ENCODE measurements at places on chromosomes 7 and 10.

DNA sequence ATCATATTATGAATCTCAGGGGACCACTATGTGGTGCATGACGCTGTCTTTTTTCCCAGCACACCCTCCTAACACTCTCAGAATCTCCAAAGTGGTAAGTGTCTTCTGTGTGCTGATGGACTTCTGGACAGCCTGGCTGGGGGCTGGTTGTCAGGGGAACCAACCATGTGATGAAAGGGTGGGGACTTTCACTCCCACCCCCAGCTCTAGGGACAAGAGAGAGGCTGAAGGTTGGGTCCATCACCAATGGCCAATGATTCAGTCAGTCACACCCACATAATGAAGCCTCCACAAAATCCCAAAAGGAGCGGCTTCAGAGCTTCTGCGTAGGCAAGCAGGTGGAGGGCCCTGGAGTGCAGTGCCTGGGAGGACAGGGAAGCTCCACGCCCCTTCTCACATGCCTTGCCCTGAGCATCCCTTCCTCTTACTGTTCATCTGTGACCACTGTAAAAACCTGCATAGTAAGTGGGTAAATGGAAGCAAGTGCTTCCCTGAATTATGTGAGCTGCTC, 44.6 kb downstream of the RASGEF1A start:
- no peak for DNase-seq

DNA sequence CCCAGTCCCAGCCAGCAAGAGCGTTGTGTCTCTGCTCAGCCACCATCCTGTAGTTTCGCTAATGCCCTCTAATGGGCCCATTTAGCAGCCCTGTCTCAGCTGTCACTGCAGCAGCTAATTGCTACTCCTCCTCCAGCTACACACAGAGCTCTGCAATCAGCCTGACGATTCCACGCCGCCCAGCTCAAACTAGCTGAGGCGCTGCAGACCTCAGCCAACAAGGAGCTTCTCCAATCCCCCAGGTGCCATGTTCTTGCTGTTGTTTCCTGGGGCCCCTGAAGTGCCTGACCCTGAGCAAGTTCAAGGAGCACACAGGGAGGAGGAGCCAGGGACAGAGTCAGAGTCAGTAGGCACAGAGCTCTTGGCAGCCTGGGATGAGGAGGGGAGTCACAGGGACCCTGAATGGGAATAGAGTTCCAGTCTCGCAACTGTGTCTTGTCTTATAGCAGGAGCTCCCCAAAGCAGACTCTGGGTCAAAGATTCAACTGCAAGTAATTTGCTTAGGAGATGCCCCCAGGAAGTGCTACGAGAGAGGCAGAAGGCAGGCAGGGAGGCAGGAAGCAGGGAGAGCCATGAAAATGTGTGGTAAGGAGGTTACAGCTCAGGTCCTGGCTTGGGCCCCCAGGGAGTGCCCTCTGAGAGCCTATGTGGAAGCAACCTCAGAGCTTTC, 135.8 kb upstream of the UNC5B start:
- DNase-seq, result peak; percentile 29

GRCh38 chr7:2110610-2111396, 121.9 kb downstream of the MAD1L1 start:
- DNase-seq, result no peak

GRCh38 chr7:112556633-112557032, 75.8 kb downstream of the LSMEM1 start:
- no peak for DNase-seq

- no peak for DNase-seq
Measured at GRCh38 chr7:128059143-128059988, 28.1 kb upstream of the LRRC4 start.

- DNase-seq, result no peak
Measured at GRCh38 chr7:132778761-132779160, 202.5 kb upstream of the PLXNA4 start.

DNA sequence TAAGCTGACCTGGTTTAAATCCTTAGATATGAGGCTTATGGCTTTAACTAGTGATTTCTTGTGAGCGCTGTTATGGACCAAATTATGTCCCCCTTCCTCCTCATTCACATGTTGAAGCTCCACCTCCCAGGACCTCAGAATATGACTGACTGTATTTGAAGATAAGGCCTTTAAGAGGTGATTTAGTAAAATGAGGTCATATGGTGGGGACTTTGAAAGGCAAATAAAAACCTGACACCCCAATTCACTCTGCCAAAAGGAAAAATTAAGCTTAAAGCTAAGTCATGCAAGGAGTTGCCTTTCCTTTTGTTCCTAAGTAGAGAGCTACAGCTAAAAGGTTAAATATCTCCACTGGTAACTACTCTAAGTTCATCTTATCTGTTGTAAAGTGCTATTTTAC, 36.4 kb upstream of the FIGNL1 start:
- no peak for DNase-seq

DNA sequence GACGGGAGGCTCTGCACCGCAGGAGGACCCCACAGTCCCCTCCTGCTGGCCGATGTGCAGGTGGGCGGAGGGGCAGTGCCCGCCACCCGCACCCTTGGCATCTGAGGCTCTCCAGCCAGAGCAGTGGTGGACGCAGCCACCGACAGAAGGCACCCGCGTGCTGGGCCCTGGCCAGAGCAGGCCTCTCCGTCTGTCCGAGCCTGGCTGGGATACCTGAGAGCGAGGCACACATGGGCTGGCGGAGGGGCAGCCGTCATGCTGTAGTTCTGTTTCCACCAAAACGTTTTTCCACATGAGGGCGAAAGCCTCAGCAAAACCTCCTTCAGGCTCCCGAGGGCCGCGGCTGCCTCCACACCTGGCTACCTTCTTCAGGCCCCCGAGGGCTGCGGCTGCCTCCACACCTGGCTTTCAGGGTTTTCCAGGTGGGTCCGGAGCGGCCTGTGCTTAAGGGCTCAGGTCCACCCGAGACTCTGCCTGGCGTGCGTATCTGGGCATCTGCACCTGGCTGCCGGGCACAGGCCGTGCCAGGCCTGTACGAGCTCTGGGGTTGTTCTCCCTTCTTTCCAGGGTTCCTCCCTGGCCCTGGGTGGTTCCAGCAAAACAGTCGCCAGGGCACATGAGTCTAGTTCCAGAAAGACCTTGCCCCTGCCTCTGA, 115.5 kb downstream of the INPP5A start:
- DNase-seq, result no peak

- DNase-seq, result no peak
Measured at GRCh38 chr10:90969121-90969534, 48.2 kb upstream of the ANKRD1 start.

DNA sequence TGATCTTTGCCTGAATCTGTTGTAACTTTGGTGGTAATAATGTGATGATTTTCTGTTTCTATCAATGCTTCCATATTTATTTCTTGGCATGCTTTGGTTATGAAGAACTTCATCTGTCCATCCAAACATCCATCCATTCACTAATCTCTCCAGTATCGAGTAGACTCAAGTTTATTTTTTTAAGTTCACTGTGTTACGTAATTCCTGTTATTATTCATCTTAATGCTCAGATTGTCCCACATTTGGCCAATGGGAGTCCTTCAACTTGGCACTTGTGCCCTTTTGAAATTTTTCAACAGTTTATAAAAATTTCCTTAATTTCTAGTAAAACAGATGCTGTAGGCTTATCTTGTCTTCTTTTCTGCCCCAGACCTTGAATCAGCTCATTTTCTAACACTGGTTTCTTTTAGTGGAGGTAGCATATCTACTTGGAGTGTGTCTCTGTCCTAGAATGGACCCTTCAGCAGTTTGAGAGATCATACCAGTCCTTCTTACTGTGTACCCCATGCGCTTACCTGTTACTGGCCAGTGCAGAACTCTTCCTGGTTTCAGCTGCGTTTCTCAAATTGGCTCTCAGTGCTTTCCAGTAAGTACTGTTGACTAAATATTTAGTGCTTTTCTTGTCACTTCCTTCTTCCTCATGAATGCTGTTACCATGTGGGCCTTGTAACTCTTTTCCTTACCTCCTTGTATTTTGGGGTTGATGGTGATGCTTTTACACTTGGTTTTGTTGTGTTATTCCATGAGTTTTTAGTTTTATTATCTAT, 100.8 kb downstream of the MLLT10 start:
- DNase-seq, result no peak

DNA sequence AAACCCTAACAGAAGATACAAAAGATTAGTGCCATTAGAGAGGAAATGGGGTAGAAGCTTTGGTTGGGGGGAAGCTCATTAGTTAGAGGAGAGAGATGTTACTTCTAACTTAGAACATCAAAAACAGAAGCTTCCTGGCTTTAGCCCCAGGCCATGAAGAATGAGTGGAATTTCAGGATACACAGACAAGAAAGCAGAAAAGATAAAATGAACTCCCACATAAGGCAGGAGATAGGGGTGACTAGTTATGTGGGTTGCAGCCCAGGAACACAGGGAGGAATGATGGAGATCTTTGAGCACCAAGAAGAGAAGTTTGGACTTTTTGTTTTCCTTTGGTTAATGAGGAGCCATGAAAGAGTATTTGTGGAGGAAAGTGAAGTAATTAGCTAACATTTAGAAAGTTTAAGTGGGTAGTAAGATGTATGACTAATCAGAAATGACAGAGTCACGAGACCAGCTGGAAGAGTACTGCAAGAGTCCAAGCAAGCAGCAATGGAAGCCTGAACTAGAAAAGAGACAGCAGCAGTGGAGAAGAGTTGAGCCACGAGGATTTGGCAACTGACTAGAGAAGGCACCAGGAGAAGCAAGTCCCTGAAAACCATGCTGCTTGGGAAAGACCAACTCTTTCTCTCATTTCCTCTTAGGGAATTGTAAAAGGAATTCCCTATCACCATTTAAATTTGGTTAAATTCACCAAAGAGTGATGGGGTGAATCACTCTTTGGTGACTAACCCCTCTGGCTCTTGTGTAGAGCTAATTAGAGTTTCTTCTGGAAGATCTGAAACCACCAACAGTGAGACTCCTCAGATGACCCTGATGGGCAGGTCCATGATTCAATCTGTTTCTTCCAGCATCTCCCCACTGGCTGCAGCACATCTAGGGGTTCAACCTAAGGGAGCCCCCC, 131.9 kb downstream of the KCNMA1 start:
- no peak for DNase-seq

GRCh38 chr10:126160971-126161630, 227.2 kb downstream of the ADAM12 start:
- no peak for DNase-seq

- DNase-seq, result no peak
Measured at GRCh38 chr7:44099669-44100068, 4.5 kb upstream of the AEBP1 start.

- DNase-seq, result peak; percentile 21
Measured at GRCh38 chr7:156064971-156065386, 252.7 kb upstream of the SHH start.

GRCh38 chr10:92990615-92991014, 70.0 kb upstream of the CYP26C1 start:
- no peak for DNase-seq

- DNase-seq, result no peak
Measured at GRCh38 chr10:58886406-58886805, 290.0 kb upstream of the PHYHIPL start.

- DNase-seq, result no peak
Measured at GRCh38 chr10:49083261-49083660, 32.1 kb downstream of the VSTM4 start.

DNA sequence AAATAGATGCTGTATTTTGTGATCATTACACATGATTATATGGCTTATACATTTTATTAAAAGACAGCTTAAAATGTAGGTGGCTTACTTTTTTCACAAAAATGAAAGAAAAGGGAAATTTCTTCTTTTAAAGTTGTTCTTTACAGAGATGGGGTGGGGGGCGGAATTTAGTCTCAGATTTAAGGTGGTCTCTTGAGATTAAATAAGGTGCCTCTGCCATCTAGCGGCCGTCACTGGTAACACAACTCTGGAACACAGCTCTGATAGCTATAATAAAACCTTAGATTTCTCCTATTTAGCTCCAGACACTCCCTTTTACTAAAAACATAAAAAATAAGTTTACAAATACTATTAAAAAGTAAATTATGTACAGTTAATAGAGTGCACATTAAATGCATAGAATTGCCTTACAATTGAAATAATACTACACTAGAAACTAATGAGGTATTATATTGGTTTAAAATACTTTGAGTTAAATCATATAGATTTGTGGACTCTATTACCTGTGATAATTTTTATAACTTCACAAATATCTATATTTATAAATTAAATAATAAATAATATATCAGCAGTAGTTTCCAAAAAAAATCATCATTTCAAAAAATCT, 210.9 kb downstream of the DGKB start:
- DNase-seq, result peak; percentile 41

DNA sequence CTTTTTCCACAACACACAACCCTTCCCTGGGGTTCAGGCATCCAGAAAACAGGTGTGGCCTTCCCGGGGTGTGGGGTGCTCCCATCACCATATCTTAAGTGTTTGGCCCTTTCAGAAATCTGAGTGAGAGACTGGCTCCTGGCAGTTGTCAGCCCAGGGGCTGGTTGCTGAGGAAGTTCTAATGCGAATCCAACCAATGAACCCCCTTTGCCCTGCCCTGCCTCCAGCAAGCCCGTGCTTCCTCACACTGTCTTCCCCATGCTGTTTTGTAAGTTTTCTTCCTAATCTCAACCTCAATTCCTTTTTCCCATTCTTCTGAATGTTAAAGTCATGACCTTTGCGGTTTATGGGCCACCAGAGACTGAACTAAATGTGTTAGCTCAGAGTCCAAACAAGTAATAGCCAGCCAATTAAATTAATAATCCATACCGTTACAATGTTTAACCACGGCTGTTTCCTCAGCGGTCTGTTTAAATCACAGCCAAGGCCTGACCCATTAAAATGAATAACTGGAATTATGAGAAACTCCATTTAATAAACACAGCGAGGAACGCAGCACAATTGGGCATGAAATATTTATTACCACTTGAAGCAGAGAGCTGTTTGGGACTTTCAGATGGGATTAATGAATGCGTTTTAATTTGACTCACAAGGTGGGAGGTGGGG, 90.9 kb upstream of the TCF7L2 start:
- no peak for DNase-seq

DNA sequence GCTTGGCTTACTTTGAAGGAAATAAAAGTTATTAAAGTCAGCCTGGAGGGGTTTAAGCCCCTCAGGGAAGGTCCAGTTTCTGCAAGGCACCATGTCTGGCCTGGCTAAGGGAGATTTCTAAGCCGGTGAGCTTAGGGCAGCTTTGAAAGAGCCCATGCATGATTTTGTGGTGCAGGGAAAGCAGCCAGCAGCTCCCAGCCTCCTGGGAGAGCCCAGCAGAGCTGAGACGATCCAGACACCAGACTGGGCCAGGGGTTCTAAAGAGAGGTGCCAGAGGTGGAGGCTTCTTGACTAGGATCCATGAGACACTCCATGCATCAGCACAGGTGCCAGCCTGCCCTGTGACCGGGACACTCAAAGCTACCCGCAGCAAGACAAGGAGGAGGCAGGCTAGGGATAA, 59.6 kb upstream of the MKX start:
- DNase-seq, result no peak

DNA sequence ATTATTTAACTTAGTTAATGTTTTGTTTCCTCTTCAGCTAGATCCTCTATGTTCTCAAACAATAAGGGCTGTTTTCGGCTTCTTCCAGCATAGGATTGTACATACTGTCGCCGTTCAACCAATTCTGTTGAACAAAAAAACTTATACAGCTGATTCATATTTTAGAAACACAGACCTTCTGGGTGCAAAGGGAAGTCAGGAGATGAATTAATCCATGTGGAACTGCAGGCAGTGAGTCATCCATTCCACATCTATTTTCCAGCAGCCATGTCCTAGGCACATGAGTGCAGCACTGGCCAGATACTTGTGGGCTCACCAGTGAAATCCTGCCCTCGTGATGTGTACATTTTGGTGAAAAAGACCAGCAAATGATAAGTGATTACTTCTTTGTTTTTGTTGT, 163.2 kb downstream of the JAZF1 start:
- DNase-seq, result no peak

- no peak for DNase-seq
Measured at GRCh38 chr10:58514111-58514770, 1.6 kb downstream of the BICC1 start.

All from NCI-H748 treated with DMSO at 0.1 percent for 48 hours (cell line).